ENCODE measurements at places on chromosomes 6 and 20.

GRCh38 chr20:52529826-52530225 is 338.2 kb upstream of the ZFP64 start:
- DNase-seq: no peak

GRCh38 chr20:36950414-36951197 is 902 bp downstream of the SAMHD1 start:
- DNase-seq: no peak

GRCh38 chr20:5871459-5872410 is 78.6 kb downstream of the TRMT6 start:
- DNase-seq: no peak

GRCh38 chr20:11277170-11277569 is 603.4 kb upstream of the JAG1 start:
- DNase-seq: no peak

DNA sequence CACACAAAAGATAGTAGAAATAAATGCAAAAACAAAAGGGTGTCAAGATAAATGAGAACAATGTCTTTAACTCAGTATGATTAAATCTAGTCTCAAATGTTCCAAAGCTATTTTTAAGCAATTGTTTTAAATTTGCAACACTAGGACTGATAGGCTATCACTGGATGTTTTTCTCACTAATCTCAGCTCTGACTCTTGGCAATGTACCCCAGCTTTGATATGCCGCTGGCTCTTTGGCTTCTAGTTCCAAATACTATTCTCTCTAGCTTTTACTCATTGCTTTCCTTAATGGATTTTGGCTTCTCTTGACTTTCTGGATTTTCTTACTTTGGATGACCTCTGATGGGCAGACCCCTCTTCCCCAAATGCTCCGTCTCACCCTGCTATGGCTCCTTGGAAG is 116.0 kb upstream of the SLC35B3 start:
- DNase-seq: no peak

GRCh38 chr6:157679605-157680580 is 143.2 kb upstream of the SNX9 start:
- DNase-seq: no peak

DNA sequence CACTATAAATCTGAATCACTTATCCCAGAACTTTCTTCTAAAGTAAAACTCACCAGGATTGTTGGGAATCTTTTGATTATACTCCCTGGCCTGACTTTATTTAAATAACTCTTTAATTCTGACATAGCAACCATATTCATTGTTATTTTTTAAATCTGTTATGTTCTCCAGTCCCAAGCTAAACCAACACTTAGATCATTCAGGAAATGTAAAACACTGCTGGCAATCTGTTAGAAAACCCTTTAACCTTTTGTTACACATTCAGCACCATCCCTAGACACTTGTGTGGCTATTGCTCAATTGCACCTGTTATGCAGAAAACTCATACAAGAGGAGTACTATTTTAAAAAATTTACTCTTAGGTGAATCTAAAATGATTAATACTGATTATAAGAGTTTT is 101.8 kb upstream of the NHSL1 start:
- no peak for DNase-seq

- no peak for DNase-seq
These were observed 250.5 kb downstream of the ESR1 start for GRCh38 chr6:152057832-152058498.

GRCh38 chr6:654136-654535 is 2.8 kb downstream of the HUS1B start:
- DNase-seq: no peak

- no peak for DNase-seq
These were observed 50.8 kb downstream of the CNR1 start for GRCh38 chr6:88115307-88115706.

DNA sequence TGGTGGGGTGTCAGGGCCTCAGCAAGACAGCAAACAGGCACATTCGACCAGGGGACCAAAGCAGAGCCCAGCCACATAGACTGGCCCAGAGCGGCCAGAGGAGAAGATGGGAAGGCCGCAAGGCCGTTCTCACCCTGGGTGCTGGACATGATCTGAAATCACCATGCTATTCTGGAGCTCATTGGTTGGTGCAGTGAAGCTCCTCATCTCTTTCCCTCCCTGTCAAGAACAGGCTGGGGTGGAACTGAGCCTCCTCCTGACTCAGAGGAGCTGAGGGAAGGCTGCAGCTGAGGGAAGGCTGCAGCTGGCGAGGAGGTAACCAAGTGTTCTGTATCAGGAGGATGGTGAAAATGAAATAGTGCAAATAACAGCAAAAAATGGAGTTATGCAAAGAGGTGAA is 80.0 kb downstream of the AKAP7 start:
- DNase-seq: no peak

- no peak for DNase-seq
These were observed 358.1 kb downstream of the RNGTT start for GRCh38 chr6:88605271-88605670.

GRCh38 chr20:11438412-11438811 is 479.3 kb upstream of the BTBD3 start:
- DNase-seq: no peak

- no peak for DNase-seq
These were observed 476 bp upstream of the BCKDHB start for GRCh38 chr6:80105972-80106417.

- DNase-seq: no peak
These were observed 13.4 kb downstream of the GNL1 start for GRCh38 chr6:30542915-30543314.

- no peak for DNase-seq
These were observed 28.8 kb downstream of the PDE7B start for GRCh38 chr6:135880066-135880972.

GRCh38 chr6:130425537-130425936 is 59.7 kb downstream of the TMEM200A start:
- no peak for DNase-seq

GRCh38 chr6:13428583-13429405 is 58.6 kb downstream of the GFOD1 start:
- DNase-seq: no peak

GRCh38 chr6:35037664-35038038 is 103.5 kb downstream of the TCP11 start:
- no peak for DNase-seq

Data from stimulated activated CD8-positive, alpha-beta memory T cell treated with anti-CD3 and anti-CD28 coated beads, Interleukin-4, amount 100 ng/mL, for 4 hours (primary cell).